Stimulated activated naive CD8-positive, alpha-beta T cell treated with anti-CD3 and anti-CD28 coated beads, Interleukin-15, amount 100 ng/mL, for 72 hours (primary cell): ENCODE measurements at places on chromosomes 5 and 9.
A peak's percentile ranks its signal among the peaks of the same experiment; 100 is the strongest.

GRCh38 chr5:71974165-71974564, 133.1 kb upstream of the MAP1B start:
- DNase-seq, result no peak

- no peak for DNase-seq
Observed at GRCh38 chr5:171316258-171317121, 7.4 kb downstream of the TLX3 start.

DNA sequence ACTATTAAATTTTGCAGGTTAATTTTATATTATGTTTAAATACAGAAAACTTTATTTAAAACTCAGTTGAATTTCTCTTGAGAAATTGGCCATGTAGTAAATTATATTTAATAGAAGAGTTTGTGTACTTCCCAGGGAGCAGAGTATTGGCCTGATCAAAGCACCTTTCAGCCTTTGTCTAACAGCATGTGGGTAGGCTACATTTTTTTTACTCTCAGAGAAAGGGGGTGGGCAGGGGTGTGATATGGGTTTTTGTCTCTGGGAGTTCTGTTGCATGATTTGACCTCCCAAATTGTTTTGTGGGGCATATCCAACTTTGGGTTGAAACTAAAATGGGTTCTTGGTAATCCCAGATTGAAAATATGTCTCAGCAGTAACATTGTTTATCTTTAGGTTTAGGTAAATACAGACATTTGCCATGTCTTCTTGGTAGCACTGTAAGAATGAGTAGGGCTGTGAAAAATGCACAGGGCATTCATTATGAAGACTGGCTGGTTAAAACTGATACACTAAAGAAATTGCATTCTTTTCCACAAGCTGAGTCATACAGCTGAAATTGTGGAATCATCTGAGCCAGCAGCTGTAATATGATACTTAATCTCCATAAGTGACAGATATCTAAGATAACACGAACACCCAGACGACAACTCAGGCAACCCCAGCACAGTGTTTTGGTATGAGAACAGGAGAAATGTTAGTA, 75.4 kb upstream of the CDKN2B start:
- DNase-seq, result no peak

GRCh38 chr5:132010989-132011621, 353 bp downstream of the ACSL6 start:
- peak; percentile 11 for DNase-seq

DNA sequence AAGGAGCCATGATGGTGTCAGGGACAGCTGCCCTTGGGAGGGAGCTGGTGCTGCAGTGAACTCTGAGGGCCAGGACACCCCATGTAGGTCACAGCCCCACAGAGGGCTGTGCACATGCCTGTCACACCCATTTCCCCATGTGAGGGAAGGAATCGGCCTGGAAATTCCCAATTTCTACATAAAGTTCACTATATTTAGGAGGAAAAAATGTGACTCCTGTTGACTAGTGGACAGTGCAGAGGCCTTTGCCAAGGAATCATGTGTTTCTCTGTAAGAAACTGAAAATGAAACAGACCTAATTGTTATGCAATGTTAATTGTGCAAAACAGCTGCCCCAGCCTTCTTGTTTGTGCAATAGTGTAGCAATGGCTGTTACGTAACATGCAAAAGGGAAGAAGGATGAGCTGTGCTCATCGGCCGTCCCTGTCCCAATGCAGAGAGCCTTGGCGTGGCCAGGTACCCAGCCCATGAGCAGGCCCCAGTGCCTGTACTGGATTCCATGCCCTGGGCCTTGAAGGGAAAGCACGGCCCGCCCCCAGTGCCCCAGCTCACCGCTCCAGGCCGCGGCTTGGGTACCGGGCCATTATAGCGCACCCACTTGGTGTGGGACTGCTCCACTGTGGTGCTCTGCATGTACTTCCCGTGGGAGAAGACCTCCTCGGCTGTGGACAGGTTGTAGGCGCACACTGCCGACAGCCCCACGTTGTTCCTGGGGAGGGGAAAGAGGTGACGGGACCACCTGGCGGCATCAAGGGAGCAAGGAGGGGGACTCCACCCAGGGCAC, 70.0 kb downstream of the SECISBP2 start:
- no peak for DNase-seq

- DNase-seq, result peak; percentile 81
Observed at GRCh38 chr5:150789943-150790611, 11.5 kb downstream of the SMIM3 start.

DNA sequence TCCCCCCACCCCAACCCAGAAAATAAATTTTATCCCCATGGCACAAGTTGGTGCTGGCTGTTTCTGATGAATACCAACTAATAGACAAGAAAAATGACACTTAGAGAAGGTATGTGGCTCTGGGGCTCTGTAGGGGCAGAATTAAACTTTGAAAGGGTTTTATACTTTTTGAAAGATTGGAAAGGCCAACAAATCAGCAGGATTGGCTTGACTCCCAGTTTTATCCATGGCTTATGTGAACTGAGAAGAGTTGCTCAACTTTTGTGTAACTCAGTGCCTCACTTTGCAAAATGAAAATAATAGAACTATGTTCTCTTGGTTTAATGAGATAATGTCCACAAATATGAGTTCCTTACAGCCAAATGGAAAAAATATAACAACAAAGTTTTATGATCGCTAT, 288.9 kb upstream of the KIF2A start:
- no peak for DNase-seq

GRCh38 chr9:127803507-127804352, 1.0 kb downstream of the FPGS start:
- no peak for DNase-seq

- no peak for DNase-seq
Observed at GRCh38 chr9:81370650-81371049, 318.7 kb downstream of the TLE1 start.

- DNase-seq, result no peak
Observed at GRCh38 chr5:2531318-2531717, 220.2 kb downstream of the IRX2 start.

GRCh38 chr9:16001856-16002255, 449.0 kb downstream of the CCDC171 start:
- no peak for DNase-seq

- DNase-seq, result no peak
Observed at GRCh38 chr5:113190347-113190746, 213.7 kb downstream of the DCP2 start.

- no peak for DNase-seq
Observed at GRCh38 chr5:142507531-142508372, 178.1 kb downstream of the FGF1 start.

DNA sequence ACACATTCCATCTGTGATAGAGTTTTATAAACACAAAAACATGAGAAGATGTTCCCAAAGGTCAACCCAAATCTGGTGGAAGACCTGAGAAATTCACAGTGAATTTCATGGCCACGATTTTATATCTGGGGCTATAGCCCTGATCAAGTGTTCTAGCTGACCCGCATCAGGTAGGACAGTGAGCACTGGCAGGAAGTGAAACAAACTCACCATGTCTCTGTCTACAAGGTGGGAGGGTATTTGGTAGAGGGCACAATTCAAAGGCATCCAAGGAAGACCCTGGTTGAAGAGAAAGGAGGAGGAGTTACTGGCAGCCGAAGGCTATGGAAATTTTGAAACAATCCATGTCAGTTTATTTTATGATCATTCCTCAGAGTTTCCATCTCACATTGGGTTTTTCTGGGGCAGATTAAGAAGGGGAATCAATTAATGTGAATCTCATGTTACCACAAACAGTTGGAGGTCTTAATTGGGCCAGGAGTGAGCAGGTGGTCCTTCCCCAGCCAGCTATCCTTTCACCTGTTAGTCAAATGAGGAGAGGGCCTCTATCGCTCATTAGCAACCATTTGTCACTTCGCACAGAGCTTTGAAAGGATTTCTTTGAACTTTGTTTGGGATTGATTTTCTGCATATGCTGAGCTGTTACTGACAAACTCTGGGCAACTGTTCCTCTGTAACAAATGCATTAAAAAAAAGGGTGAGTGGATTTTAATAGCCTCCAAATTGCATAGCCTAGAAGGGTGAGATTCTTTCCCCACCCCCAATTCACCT, 612.0 kb upstream of the CLINT1 start:
- DNase-seq, result no peak

DNA sequence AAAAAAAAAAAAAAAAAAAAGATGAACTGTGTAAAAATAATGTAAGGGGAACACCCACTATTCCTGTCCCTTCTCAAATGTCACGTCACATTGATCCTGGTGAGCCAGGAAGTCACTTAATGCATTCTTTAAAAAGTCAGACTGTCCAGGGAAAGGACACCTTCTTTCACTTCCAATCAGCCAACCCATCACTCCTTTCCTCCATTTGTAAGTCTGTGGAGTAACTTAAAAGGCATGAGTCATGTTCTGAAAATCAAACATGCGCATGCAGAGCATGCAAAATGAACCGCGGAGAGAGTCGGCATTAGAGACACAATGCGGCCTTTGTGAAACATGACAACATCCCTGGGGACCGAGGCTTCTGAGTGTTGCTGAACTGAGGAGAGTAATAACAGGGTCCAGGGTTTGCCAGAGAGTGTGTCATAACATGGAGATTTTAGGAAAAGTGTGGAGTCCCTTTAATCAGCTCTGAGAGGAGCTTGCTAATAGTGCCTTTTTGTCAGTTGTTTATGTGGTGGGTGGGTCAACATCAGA, 77.6 kb upstream of the SEMA6A start:
- DNase-seq, result no peak

GRCh38 chr9:125805586-125805985, 58.4 kb downstream of the PBX3 start:
- no peak for DNase-seq

DNA sequence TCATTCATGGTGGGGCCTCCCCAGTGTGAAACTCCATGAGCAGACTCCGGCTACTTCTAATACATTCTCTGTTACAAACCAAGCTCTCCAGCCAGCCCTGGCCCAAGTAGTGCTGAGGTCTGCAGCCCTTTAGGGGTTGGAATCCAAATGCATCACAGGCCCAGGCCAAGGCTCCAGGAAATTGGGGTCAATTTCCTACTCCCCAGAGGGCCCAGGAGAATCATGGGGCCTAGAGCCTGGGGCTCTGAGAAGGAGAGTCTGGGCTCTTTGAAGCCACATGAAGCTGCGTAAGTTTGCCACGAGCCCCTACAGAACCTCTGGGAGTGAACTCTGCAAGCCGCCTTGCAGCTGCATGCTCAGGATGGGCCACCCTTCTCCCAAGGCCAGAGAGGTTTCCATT, 206.4 kb downstream of the PAPPA start:
- no peak for DNase-seq

GRCh38 chr5:113053511-113053995, 77.0 kb downstream of the DCP2 start:
- no peak for DNase-seq

DNA sequence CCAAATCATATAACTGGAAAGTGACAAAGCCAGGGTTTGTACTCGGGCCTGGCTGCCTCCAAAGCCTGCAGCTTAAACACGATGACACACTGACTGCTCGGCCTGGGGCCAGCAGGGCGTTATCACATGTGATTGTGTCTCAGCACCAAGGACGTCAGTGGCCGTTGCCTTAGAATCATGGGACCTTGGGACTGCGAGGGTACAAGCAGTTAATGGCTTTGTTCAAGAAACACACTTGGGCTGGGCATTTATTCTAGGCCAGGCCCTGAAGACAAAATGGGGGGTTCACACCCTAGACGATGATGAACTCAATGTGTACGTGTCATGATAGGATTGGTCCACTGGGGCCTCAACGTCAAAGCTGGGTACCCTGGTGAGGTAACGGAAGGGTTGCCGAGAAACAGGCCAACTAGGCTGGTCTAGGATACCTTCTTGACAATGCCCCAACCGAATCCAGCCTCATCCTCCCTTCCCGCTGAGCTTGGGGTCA, 13.0 kb downstream of the SH3PXD2B start:
- no peak for DNase-seq

DNA sequence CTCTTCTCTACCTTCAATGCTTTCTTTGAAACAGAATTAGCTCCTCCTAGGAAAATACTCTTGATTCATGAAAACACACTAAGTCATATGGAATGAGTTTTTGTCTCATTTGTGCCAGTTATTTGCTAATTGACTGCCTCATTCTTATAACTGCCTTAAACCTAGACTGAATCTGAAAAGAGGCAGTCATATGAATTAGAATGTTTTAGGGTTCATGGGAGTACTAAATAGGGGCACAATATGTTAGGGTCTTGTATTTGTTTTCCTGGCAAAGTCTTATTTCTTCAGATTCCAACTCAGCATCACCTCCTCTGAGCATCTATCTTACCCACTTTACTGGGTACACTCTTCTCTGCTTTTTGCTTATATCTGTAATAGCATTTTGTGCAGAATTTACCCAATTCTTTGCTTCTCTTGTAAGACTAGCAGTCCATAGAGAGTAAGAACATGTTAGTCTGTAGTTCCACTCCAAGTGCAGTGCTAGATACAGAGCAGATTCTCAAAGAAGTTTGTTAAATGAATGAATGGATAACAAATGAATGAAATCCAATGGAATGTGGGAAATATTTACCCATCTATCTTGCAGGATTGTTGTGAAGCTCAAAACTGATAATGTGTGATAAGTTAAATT, 43.9 kb upstream of the ALDH1A1 start:
- no peak for DNase-seq

DNA sequence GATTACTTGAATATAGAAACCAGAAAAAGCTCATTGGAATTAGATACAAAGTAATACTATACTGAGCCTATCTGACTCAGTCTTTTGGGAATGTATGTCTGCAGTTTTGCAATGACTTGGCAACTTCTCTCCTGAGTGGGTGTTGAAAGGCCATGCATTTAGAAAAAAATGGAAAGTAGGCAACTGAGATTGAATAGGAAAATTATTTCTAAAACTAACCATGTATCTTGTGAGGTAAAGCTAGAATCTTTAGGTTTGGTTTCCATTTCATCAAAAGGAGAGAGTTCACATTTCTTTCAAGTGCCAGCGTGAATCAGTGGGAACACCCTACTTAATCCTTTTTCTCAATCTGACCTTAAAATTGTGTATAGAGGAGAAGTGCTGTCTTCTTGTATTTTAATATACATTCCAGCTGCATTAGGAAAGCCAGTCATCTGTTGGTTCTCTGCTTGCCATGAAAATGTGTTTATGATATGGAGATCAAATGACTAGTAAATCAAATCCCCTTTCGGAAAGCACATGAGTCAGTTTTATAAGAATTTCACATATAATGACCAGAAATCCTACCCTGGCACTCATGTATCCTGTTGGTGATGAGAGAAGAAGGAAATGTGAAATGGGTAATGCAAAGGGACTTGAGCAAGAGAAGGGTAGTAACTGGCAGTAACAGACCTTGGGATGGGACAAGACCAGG, 30.4 kb downstream of the NFX1 start:
- DNase-seq, result no peak

DNA sequence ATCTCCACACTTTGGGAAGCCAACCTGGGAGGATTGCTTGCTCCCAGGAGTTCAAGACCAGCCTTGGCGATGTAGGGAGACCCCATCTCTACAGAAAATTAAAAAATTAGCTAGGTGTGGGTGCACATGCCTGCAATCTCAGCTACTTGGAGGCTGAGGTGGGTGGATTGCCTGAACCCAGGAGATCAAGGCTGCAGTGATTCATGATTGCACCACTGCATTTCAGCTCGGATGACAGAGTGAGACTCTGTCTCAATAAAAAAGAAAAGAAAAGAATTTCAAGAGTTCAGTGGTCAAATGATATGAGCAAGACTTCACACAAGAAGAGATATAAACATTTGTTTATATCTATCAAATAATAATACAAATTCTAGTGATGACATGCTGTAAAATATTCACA, 23.0 kb upstream of the MTAP start:
- no peak for DNase-seq
